NT2/D1 (cell line): ENCODE measurements at places on chromosomes 12 and 14.

- no peak for DNase-seq
Observed at GRCh38 chr12:108265505-108265904, 73.6 kb downstream of the CMKLR1 start.

GRCh38 chr14:88321692-88322503, 1.2 kb downstream of the KCNK10 start:
- no peak for DNase-seq

DNA sequence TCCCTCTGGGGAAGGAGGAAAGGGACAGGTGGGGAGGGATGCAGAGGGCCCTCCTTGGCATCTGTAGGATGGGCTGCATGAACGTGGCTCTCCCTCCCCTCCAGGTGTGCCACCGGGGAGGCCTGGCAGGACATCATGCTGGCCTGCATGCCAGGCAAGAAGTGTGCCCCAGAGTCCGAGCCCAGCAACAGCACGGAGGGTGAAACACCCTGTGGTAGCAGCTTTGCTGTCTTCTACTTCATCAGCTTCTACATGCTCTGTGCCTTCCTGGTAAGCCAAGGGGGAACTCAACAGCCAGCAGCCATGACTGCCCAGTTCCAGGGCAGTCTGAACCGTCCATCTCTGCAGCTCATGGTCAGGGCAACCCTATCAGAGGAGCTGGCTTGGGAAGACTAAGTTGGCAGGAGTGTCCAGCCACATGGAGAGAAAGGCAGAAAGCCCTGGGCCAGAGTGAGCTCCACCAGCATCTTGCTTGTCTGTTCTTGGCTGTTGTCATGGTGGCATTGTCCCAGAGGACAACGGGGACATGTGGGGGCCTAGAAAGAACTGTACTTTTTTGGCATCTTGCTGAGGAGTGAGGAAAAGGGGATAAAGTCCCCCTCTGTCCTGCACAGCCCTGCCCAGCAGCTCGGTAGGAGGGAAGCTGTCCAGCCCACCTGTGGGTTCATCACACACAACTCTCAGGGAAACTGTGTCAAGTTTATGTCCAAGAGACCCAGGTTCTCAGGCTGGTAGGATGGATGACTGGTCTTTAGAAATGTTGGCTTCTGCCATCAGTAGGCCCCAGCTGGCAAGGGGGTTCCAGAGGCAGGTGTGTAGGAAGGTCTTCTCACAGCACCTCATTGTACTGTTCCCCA, 129.8 kb upstream of the FKBP4 start:
- no peak for DNase-seq

DNA sequence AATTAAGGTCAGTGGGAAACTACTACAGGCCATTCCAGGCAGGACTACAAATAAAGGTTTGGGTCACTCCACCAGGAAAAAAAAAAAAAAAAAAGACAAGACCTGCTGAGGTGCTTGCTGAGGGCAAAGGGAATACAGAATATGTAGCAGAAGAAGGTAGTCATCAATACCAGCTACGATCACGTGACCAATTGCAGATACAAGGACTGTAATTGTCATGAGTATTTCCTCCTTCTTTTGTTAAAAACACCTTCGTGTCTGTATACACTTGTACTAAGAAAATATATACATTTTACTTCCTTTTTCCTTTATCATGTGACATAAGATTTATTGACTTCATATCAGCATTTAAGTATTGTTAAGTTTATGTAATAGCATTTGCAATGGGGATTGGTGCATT, 19.2 kb downstream of the GYS2 start:
- no peak for DNase-seq

DNA sequence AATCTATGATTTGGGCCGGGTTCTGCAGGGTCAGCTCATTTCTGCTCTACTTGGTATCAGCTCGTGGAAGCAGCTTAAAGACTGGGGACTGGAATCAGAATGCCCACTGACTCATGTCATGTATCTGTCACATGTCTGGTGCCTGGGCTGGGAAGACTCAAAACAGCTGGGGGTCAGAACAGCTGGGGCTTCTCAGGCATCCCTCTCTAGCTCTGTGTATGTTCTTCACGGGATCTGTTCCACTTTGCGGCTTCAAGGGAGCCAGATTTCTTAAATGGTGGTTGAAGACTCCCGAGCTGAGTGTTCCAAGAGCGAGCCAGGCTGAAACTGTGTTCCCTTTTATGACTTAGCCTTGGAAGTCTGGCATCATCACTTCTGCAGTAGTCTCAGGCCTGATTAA, 11.9 kb downstream of the AEBP2 start:
- DNase-seq, result no peak

DNA sequence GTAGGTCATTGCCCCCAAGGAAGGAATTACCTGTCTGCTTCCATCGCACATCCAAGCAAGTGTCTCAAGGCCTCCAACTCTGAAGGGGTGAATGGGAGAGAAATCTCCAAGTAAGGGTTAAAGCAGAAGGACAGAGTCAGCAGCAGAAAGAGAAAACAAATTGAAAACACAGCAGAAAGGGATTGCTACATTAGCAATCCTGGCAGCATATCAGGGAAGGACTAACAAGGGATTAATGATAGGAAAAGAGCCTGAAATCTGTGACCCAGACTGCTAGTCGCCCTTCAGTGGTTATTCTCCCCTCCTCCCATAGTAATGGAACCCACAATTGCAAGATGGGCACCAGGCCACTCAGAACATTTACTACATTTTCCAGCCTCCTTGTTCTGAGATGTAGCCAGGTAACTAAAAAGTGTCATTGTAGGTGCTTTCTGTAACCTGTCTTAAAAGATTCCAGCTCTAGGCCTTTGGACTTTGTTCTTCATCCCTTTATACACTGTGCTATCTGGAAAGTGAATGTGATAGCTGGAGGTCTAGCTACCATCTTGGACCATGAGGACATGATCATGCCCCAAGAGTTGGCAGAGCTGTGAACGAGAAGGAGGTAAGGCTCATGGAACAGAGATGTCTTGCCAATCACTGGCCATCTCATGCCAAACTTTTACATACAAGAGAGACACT, 36.0 kb downstream of the MAP3K9 start:
- DNase-seq, result no peak

- peak; percentile 18 for DNase-seq
Observed at GRCh38 chr14:88233915-88234314, 89.2 kb downstream of the KCNK10 start.

DNA sequence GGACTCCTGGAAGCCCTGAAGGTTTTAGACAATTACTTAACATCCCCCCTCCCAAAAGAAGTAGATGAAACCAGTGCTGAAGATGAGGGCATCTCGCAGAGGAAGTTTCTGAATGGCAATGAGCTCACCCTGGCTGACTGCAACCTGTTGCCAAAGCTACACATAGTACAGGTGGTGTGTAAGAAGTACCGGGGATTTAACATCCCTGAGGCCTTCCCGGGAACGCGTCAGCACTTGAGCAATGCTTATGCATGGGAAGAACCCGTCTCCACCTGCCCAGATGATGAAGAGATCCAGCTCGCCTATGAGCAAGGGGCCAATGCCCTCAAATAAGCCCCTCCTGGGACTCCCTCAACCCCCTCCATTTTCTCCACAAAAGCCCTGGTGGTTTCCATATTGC, 10.6 kb upstream of the SPPL3 start:
- no peak for DNase-seq

- DNase-seq, result no peak
Observed at GRCh38 chr14:28751467-28752058, 15.0 kb upstream of the FOXG1 start.

- DNase-seq, result no peak
Observed at GRCh38 chr14:72054911-72055310, 122.7 kb downstream of the RGS6 start.

- no peak for DNase-seq
Observed at GRCh38 chr14:69303086-69303485, 43.1 kb downstream of the GALNT16 start.

DNA sequence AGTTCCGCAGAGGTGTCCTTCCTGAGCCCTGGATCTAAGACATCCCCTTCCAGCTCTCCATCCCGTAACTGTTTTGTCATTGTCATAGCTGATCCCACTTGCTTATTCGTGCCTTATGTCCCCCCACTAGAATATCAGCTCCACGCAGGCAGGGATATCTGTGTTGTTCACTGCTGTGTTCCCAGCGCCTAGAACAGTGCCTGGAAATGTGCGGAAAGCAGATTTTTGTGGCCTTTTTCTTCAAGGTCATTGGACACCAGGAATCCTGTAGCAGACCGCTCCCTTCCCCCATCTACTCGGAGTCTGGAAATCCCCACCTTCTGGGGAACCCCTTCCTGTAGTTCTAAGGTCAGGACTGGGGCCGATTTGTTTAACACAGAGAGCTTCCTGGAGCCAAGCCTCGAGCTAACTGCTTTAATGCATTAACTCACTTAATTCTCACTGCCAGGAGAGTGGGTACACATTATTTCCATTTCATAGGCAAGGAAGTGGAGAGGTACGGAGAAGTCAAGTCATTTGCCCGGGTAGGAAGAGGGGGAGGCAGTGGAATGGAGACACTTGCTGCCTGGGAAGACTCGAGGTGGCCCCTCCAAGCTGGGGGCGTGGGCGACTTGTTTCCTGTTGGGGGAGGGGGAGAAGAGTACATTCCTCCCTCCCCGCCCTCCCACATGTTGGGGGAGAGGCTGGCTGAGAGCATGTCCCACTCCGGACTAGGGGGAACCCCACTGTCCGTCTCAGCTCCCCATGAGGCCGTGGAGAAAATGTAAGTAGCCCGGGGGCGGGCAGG, 1.2 kb upstream of the SH2B3 start:
- DNase-seq, result peak; percentile 49

GRCh38 chr14:106227793-106228192, 701.4 kb downstream of the TMEM121 start:
- no peak for DNase-seq

DNA sequence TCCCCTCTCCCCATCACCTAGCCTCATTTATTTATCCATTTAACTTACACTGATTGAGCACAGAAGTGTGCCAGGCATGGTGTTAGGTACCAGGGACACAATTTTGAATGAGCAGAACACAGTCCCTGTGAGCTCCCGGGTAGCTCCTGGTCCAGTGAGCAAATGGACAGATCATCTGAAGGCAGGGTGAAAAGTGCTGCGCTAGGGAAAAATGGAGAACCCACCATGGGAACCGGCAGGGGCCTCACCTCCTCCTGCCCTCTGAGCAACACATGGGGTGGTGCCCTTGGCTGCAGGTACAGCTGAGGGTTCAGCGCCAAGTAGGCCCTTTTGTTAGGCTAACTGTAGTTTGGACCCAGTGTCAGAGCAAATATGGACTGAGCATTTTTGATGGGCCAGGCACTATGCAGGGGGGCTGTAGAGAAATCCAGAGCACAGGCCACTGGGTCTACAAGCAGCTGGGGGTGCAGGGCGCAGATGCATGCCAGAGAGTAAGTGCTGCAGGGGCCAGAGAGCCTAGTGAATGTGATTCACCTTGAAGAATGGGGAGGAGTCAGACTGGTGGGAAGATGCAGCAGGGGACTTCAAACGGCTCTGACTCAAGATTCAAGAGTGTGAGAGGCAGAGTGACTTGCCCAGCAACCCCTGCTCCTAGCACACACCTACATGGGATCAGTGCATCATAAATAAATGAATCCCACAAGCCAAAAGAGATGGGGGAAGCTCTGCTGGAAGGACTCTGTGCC, 28.2 kb downstream of the LTBP2 start:
- peak; percentile 16 for DNase-seq

DNA sequence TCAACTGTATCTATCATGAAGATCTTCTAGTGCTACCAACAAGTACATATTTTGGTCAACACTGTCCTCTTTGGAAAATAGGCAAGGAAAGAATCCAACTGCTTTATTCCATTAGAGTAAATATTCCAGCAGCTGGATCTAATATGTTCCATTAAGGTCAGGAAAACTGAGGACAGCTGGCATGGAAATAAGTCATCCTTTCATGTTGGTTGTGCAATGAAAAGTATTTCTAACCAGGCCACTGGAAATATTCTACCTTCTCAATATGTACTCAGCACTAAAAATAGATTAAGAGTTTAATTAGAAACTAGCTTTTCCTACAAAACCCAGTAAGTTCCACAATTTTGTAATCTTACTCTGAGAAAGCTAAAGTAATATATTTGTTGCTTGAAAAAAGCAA, 19.6 kb downstream of the HIGD1C start:
- DNase-seq, result no peak

DNA sequence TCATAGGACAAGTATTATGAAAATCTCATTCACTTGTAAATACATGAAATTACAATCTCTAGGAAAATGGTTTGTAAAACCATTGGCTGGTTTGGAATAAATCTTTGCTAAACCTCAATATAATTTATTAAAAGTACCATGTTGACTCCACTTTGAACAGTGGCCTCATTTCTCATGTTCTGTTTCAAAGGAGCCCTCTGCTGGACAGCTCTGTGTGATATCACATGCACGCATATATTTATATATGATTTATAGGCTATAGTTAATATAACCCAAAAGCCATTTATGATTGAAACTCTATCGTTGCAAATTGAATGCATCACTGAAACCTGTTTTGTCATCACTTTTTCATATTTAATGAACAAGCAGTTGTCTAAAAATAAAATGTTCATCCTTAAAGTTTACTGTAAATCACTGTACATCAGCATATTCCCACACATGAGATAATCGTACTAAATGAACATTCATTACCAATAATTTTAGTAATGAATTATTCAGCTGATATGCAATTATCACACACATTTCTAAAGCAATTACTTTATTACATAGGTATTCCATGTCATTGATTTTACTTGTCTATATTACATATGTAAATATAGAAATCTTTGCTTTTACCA, 493.8 kb downstream of the NPAS3 start:
- DNase-seq, result no peak

- DNase-seq, result peak; percentile 52
Observed at GRCh38 chr12:70983692-70984091, 63.2 kb upstream of the PTPRR start.

GRCh38 chr12:12723681-12724420, 6.7 kb downstream of the CDKN1B start:
- DNase-seq, result no peak

- DNase-seq, result peak; percentile 35
Observed at GRCh38 chr14:75147423-75148071, 20.7 kb upstream of the NEK9 start.

DNA sequence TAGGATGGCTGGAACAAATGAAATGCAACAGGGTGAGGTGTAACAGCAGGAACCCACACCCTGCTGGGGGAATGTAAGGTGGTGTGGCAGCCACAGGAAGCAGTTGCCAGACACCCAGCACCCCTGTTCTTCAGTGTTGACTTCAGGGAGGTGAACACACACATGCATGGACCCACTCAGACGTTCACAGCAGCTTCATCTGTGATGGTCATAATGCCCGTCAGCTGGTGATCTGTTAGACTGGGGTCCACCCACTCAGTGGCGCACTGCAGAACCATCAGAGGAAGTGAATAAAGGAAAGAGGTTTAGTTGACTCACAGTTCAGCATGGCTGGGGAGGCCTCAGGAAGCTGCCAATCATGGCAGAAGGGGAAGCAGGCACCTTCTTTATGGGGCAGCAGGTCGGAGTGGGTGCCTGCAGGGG, 22.7 kb upstream of the TEX22 start:
- no peak for DNase-seq
